ENCODE measurements at places on chromosomes 7 and 10.

DNA sequence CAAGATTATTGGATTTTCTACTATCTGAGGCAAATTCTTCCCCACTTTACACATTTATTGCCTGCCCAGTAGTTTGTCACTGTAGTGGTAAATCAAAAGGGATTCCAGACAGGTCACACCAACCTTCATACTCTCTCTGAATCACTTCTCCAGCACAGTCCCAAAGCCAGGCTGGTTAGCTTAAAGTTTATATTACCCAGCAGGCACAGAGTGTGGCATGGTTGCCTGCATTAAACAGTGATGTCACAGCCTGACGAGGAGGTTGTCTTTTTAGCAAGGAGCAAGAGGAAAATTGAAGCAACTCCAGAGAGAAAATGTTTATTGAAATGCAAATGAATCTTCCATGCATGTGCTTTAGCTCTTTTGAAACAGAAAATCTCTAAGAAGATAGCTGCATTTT, 375.5 kb upstream of the CELF2 start:
- no peak overlapping the region for H3K27ac ChIP-seq
- H3K4me3 ChIP-seq = no peak overlapping the region
- H3K27me3 ChIP-seq = no peaks in the 10 kb centered on the region
- H3K36me3 ChIP-seq = no peaks in the 10 kb centered on the region
- DNase-seq = peak; percentile 27

- no peaks in the 10 kb centered on the region for H3K4me1 ChIP-seq
- no peak overlapping the region for H3K27ac ChIP-seq
- DNase-seq = no peak
- H3K4me3 ChIP-seq = no peak overlapping the region
Observed at GRCh38 chr7:18086165-18087025, 58.7 kb upstream of the PRPS1L1 start.

DNA sequence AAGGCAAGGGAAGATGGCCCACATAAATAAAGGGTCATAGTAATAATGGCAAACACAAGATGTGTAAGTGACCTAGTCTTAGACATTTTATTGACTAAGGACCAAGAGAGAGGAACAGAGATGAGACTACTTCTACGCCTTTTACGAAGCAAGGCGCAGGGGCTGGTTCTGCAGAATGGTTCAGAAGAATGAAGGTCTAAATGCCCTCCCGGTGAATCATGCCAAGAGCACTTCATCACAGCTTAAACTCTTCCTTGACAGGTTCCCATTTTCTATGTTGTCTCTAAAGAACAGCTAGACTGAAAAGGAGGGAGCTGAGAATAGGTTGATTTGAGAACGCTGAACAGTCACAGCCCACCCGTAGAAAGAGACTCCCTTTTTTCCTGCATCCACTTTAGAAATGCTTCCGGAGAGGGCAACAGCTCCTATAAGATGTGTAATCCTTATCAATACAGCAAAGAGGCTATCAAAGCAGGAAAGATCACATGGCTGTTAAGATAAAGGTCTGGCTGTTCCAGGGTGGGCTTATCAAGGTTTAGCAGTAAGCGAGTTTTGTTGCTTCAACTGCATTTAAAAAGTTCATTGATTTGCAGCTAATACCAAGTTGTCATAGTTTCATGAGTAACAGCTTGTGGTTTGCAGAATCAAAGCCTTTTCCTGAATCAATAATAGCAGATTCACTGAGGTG, 93.4 kb upstream of the AUTS2 start:
- no peak overlapping the region for H3K27ac ChIP-seq
- H3K36me3 ChIP-seq = no peaks in the 10 kb centered on the region
- no peaks in the 10 kb centered on the region for H3K27me3 ChIP-seq
- no peak for DNase-seq
- H3K4me3 ChIP-seq = no peak overlapping the region

DNA sequence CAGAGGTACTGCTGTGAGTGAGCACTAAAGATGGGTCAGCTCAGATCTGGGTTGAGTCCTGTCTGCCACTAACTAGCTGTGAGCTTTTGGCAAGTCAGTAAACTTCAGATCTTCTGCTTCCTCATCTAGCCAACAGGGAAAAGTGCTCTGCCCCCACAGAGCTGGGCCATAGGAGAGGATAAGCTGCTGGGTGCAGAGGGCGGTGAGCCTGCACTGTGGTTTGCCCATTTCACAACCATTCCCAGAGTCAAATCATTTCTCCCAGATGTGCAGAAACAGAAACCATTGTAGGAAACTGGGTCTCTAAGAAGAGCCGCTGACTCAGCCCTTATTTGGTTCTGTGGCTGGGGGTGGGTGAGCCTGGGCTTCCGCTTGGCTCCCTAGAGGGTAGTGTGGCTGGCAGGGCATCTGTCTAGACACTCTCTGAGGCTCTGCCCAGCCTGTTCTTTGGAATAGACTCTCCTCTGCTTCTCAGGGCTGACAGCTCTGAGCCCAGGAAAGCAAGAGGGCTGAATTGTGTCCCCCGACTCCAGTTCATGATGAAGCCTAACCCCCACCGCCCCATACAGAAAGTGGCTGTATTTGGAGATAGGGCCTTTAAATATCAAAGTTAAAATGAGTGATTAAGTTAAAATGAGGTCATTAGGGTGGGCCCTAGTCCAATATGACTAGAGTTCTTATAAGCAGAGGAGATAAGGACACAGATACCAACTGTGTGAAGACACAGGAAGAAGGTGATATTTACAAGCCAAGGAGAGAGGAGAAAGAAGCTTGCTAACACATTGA, 29.5 kb upstream of the ARHGAP22 start:
- no peaks in the 10 kb centered on the region for H3K27me3 ChIP-seq
- no peaks in the 10 kb centered on the region for H3K36me3 ChIP-seq
- peaks cover 42% of the 10 kb centered on the region for H3K4me1 ChIP-seq

DNA sequence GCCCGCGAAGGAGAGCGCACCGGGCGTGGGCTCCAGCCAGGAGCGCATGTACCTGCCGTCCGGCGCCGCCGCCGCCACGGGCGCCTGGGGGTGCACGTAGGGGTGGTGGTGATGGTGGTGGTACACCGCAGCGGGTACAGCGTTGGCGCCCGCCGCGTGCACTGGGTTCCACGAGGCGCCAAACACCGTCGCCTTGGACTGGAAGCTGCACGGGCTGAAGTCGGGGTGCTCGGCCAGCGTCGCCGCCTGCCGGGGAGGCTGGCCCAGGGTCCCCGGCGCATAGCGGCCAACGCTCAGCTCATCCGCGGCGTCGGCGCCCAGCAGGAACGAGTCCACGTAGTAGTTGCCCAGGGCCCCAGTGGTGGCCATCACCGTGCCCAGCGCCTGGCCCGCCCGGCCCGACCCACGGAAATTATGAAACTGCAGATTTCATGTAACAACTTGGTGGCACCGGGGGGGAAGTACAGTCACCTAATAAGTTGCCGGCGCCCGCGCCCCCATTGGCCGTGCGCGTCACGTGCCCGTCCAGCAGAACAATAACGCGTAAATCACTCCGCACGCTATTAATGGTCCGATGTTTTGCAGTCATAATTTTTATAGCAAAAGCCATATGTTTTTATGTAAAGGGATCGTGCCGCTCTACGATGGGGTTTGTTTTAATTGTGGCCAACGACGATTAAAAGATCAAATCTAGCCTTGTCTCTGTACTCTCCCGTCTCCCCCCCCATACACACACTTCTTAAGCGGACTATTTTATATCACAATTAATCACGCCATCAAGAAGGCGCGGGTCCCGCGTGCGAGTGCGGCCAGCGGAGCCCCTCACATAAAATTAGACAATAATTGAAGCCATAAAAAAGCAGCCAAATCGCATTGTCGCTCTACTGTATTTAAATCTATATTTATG, at the start of gene HOXA9:
Gene HOXA9 (minus strand): TSS at position 449 of the 907 bp plus-strand sequence. CDS start 80 bp downstream, at position 369.
- H3K27me3 ChIP-seq = no peaks in the 10 kb centered on the region
- peaks cover 14% of the 10 kb centered on the region for H3K4me1 ChIP-seq
- no peak for DNase-seq
- H3K4me3 ChIP-seq = no peak within 1 kb of the TSS
- no peaks in the 10 kb centered on the region for H3K36me3 ChIP-seq

GRCh38 chr7:73718438-73718881, 1.0 kb downstream of the STX1A start:
- no peak for DNase-seq
- H3K36me3 ChIP-seq = no peaks in the 10 kb centered on the region
- peaks cover 39% of the 10 kb centered on the region for H3K4me1 ChIP-seq
- peak overlapping the region; percentile 92 for H3K4me3 ChIP-seq
